HepG2 (cell line): ENCODE measurements at places on chromosomes 13 and 19. TPM values are rescaled to one million over a fixed set of nuclear protein-coding genes. Genes with fewer than 3 reads are reported as not detected.

GRCh38 chr19:5456841-5457200 is 1.6 kb downstream of the ZNRF4 start:
- DNase-seq: no peak

- no peak for DNase-seq
Measured at GRCh38 chr13:93625536-93625935, 398.9 kb downstream of the GPC6 start.

DNA sequence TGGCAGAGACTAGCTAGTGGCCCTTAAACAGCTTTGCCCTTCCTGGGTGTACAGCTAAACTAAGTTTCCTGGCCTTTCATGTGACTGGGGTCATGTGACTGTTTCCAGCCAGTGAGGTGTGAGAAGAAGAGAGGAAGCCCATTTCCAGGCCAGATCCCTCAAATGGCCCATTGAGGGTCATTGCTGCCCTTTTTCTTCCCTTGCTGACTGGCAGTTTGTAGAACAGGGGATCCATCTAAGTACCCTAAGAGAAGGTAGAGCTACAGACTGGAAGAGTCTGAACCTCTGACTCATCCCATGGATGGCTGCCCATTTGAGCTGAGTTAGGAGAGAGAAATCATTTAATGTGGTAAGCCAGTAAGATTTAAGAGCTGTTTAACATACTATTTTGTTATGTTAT is 2.8 kb downstream of the SWSAP1 start:
- DNase-seq: no peak

GRCh38 chr19:13299838-13300237 is 149.6 kb downstream of the IER2 start:
- no peak for DNase-seq

- DNase-seq: peak; percentile 36
Measured at GRCh38 chr13:27712421-27712820, 79.9 kb upstream of the GSX1 start.

ZNF440 gene
- 2.4 and 2.7 TPM in 2 replicates for polyA plus RNA-seq

OR10H1 gene
- not detected in 2 replicates for polyA plus RNA-seq

TJP3 gene
- polyA plus RNA-seq: 2.3 and 3.3 TPM in 2 replicates
